ENCODE measurements at places on chromosomes 16 and 17. TPM values are rescaled to one million over a fixed set of nuclear protein-coding genes. Genes with fewer than 3 reads are reported as not detected.

NLRC5 gene
- total RNA-seq, result not detected

FBXO39 gene
- total RNA-seq, result not detected

C16orf46 gene
- 2.5 TPM for total RNA-seq

ACACA gene
- 88.6 TPM for total RNA-seq

PRAC1 gene
- not detected for total RNA-seq

C16orf92 gene
- not detected for total RNA-seq

FBXW10 gene
- 0.15 TPM for total RNA-seq

GRCh38 chr16:49890876-49891275, 35.0 kb upstream of the ZNF423 start:
- no peaks in the 10 kb centered on the region for H3K27me3 ChIP-seq
- peak; percentile 73 for DNase-seq
- no peaks in the 10 kb centered on the region for H3K36me3 ChIP-seq
- no peaks in the 10 kb centered on the region for H3K4me1 ChIP-seq

DNA sequence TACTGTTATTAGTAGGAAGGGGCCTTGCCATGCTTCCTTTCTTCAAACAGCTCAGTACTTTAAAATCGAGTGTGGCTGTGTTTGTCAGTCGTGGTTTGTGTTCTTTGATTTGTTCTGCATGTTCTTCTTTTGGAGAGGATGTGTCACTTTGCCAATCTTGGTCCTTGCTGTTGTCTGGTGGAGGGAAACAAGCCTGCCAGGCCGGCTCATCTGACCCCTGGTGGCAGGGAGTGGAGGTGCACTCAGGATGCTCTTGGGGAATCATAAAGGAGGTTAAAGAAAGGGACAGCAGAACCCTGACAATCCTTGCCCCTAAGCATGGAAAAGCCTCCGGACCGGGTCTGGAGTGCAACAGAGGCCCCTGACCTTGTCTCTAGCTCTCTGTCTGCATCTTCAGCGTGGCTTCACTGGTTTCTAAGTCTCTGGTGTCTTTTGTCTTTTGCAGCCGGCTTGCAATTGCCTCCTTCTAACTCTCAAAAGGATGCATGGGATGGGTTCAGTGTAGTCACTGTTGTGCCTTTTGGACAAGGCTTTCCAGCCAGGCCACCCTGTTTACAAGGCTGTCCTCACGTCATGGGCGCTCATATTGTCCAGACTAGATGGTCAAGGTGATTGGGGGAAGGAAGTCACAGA, 135.8 kb downstream of the WWOX start:
- H3K27me3 ChIP-seq, result no peaks in the 10 kb centered on the region
- H3K4me1 ChIP-seq, result peaks cover 7% of the 10 kb centered on the region
- DNase-seq, result peak; percentile 80
- no peak overlapping the region for H3K4me3 ChIP-seq
- H3K27ac ChIP-seq, result no peak overlapping the region
- no peaks in the 10 kb centered on the region for H3K36me3 ChIP-seq

DNA sequence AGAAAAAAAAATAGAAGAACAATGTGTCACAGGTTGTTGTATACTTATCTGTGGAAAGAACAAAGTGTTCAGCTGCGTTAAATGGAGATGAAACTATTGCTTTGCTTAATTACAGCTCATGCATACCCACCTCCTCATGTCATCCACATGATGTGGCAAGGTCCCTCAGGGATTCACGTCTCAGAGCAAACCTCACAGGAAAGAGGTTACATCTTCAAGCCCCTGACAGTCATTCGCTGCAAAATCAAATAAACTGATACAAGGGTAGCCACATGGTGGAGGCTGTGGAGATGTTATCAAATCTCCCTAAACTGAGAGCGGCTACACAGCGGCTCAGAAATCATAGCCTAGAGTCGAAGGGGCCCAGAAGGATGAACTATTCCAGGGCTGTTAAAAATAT, 21.1 kb downstream of the GINS3 start:
- no peaks in the 10 kb centered on the region for H3K36me3 ChIP-seq
- H3K4me1 ChIP-seq, result peaks cover 18% of the 10 kb centered on the region
- no peak overlapping the region for H3K27ac ChIP-seq
- DNase-seq, result no peak
- H3K4me3 ChIP-seq, result no peak overlapping the region

- H3K36me3 ChIP-seq, result no peaks in the 10 kb centered on the region
- peaks cover 46% of the 10 kb centered on the region for H3K4me1 ChIP-seq
- DNase-seq, result no peak
- H3K27me3 ChIP-seq, result no peaks in the 10 kb centered on the region
- H3K4me3 ChIP-seq, result no peak overlapping the region
- no peak overlapping the region for H3K27ac ChIP-seq
Observed at GRCh38 chr16:3819746-3820724, 60.5 kb downstream of the CREBBP start.

- DNase-seq, result peak; percentile 75
- no peaks in the 10 kb centered on the region for H3K36me3 ChIP-seq
- H3K27me3 ChIP-seq, result peaks cover 24% of the 10 kb centered on the region
- H3K27ac ChIP-seq, result no peak overlapping the region
- no peak overlapping the region for H3K4me3 ChIP-seq
Observed at GRCh38 chr17:42878123-42878880, 22.3 kb upstream of the G6PC1 start.

DNA sequence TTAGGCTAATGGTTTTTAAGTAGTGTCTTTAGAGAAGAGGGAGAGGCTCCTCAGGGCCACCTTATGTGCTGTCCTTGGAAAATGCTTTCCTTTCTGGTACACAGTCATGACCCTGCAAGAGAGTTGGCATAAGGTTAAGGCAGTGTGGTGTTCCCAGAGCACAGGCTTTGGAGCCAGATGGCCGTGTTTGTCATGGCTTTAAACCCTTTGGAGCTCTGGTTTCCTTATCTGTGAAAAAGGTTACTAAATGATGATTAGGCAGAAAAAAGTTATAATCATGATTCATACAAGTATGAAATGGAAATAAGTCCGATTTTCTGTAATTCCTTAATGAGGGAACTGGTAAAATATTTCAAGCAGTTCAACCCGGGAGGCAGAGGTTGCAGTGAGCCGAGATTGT, 13.2 kb downstream of the UTP4 start:
- H3K27me3 ChIP-seq, result no peaks in the 10 kb centered on the region
- H3K36me3 ChIP-seq, result no peaks in the 10 kb centered on the region
- H3K4me3 ChIP-seq, result no peak overlapping the region
- H3K27ac ChIP-seq, result no peak overlapping the region

- H3K27me3 ChIP-seq, result no peaks in the 10 kb centered on the region
- peaks cover 2% of the 10 kb centered on the region for H3K4me1 ChIP-seq
- DNase-seq, result no peak
- no peak overlapping the region for H3K4me3 ChIP-seq
- no peak overlapping the region for H3K27ac ChIP-seq
- no peaks in the 10 kb centered on the region for H3K36me3 ChIP-seq
Observed at GRCh38 chr17:19311421-19312215, 50.9 kb downstream of the B9D1 start.

GRCh38 chr17:76700617-76701470, 9.9 kb downstream of the MXRA7 start:
- H3K4me1 ChIP-seq, result peaks cover 43% of the 10 kb centered on the region
- no peaks in the 10 kb centered on the region for H3K27me3 ChIP-seq
- H3K27ac ChIP-seq, result no peak overlapping the region
- DNase-seq, result peak; percentile 63
- H3K36me3 ChIP-seq, result no peaks in the 10 kb centered on the region

DNA sequence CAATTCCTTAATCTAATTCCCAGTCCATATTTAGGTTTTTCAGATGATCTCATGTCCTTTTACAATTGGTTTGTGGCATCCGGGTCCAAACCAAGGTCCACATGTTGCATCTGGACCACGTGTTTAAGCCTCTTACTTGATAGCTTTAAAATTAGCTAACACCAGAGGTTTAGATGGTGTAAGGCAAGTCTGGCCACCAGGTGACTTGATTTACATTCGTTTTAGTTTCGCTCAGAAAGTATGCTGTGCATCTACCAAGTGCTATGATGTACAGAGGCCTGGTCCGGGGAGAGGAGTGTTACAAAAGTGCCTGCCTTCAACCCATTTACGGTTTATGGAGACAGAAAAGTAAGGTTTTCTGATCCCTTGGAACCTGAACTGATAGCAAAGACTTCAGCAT, 878 bp upstream of the DNAJA2 start:
- peaks cover 8% of the 10 kb centered on the region for H3K36me3 ChIP-seq
- peak; percentile 13 for DNase-seq

- peak overlapping the region; percentile 81 for H3K4me3 ChIP-seq
- H3K36me3 ChIP-seq, result no peaks in the 10 kb centered on the region
- H3K4me1 ChIP-seq, result peaks cover 27% of the 10 kb centered on the region
- H3K27ac ChIP-seq, result no peak overlapping the region
- no peak for DNase-seq
Observed at GRCh38 chr17:78127888-78128550, 536 bp downstream of the TMC6 start.

DNA sequence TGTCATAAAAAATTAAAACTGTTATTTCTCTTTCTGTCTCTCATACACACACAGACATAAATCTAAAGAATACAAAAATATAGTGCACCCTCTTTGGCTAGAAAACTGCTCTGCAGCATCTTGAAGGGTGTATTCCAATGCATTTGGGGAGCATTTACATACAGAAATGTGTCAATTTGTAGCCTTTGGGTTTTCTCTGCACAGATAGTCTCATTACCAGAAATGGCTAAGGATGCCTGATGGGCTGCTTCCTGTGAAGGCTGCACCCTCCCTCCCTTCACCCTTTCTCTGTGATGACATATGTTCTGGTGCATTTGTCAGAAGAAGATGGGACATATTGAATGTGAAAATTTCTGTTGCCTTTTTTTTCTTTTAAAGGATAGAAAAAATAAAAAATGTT, 1239.3 kb downstream of the CDH11 start:
- no peaks in the 10 kb centered on the region for H3K36me3 ChIP-seq
- H3K4me1 ChIP-seq, result peaks cover 2% of the 10 kb centered on the region
- no peak for DNase-seq
- H3K27ac ChIP-seq, result no peak overlapping the region
- no peaks in the 10 kb centered on the region for H3K27me3 ChIP-seq

- H3K36me3 ChIP-seq, result no peaks in the 10 kb centered on the region
- H3K27ac ChIP-seq, result no peak overlapping the region
- H3K27me3 ChIP-seq, result no peaks in the 10 kb centered on the region
- DNase-seq, result peak; percentile 62
Observed at GRCh38 chr17:78324391-78325075, 35.3 kb downstream of the SOCS3 start.

GRCh38 chr17:15123593-15124263, 141.4 kb downstream of the PMP22 start:
- peaks cover 27% of the 10 kb centered on the region for H3K4me1 ChIP-seq
- no peak overlapping the region for H3K4me3 ChIP-seq
- H3K27me3 ChIP-seq, result no peaks in the 10 kb centered on the region
- no peak for DNase-seq
- H3K27ac ChIP-seq, result no peak overlapping the region

DNA sequence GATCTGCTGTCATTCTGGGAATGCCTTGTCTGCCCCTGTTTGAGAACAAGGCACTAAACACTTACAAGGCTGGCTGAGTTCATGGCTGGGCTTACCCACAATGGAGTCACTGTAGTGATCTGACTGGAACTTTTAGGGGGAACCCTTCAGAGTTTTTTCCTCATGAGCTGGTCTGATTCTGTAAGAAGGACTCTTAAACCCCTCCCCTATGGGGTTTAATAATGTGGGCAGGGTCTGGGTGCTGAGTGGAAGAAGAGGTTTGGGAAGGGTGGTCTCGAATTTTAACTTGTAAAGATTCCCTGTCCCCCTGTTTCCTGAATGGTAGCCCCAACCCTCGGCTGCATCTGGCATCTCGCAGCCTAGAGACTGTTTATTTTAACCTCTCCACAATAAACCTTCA, 30.6 kb downstream of the OSBPL7 start:
- H3K27ac ChIP-seq, result no peak overlapping the region
- peaks cover 100% of the 10 kb centered on the region for H3K27me3 ChIP-seq
- no peak overlapping the region for H3K4me3 ChIP-seq
- no peaks in the 10 kb centered on the region for H3K4me1 ChIP-seq
- H3K36me3 ChIP-seq, result no peaks in the 10 kb centered on the region

GRCh38 chr17:42774066-42774745, 957 bp downstream of the VPS25 start:
- no peaks in the 10 kb centered on the region for H3K27me3 ChIP-seq
- H3K27ac ChIP-seq, result no peak overlapping the region
- no peaks in the 10 kb centered on the region for H3K36me3 ChIP-seq
- no peaks in the 10 kb centered on the region for H3K4me1 ChIP-seq
- H3K4me3 ChIP-seq, result peak overlapping the region; percentile 71

DNA sequence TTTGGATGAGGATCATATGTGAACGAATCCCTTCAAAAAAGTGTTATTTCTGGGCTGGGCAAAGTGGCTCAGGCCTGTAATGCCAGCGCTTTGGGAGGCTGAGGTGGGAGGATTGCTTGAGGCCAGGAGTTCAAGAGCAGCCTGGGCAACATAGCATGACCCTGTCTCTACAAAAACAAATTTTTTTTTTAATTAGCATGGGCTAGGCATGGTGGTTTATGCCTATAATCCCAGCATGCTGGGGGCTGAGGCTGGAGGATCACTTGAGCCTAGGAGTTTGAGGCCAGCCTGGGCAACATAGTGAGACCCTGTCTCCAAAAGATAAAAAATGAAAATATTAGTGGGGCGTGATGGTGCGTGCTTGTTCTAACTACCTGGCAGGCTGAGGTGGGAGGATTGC, 4.6 kb downstream of the TAOK1 start:
- H3K27ac ChIP-seq, result no peak overlapping the region
- H3K36me3 ChIP-seq, result no peaks in the 10 kb centered on the region
- DNase-seq, result no peak
- no peak overlapping the region for H3K4me3 ChIP-seq

GRCh38 chr16:84000989-84001642, 33.1 kb downstream of the NECAB2 start:
- no peak overlapping the region for H3K4me3 ChIP-seq
- H3K27me3 ChIP-seq, result no peaks in the 10 kb centered on the region
- peaks cover 11% of the 10 kb centered on the region for H3K4me1 ChIP-seq

DNA sequence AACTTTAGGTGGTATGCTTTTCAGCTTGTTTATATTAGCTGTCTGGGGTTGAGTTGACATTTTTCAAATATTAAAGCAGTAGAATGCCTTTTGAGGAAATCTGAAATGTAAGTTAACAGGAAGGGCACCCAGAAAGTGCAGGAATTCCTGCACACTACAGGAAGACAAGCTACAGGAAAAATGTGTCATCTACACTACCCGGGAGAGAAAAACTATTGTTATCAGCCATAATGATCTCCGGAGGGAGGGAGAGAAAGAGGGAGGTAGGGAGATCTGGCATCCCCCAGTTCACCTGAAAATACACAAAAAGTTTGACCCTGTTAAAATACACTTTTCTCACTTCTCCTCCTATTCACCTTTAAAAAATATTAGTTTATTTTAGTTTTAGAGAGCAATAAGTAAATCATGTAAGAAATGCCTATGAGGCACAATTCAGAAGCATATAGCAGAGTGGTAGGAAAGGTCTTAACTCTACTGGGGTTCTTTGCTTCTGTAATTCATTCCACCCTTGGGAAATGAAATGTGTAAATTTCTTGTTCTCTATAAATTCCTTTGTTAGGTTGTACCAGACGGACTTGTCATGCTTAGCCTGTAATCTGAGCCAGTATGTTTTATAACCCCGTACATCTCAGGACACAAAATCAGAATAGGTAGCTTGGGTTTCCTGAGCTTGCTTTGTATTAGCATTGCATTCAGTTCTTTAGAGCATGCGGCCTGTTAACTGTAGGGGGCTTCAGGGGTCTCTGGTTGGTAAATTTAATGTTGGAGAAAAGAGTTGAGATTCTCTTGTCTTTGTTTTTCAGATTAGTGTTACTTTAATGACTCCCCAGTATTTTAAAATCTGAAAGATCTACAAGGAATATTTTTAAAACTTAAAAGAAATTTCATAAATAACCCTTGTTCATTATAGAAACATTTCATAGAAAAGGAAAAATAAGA, 3.3 kb downstream of the MAP2K6 start:
- no peaks in the 10 kb centered on the region for H3K36me3 ChIP-seq
- no peaks in the 10 kb centered on the region for H3K27me3 ChIP-seq
- H3K4me1 ChIP-seq, result peaks cover 43% of the 10 kb centered on the region
- H3K4me3 ChIP-seq, result peak overlapping the region; percentile 78

GRCh38 chr16:48282636-48283263, 35.4 kb upstream of the ABCC11 start:
- no peaks in the 10 kb centered on the region for H3K4me1 ChIP-seq
- peaks cover 4% of the 10 kb centered on the region for H3K36me3 ChIP-seq
- no peak overlapping the region for H3K27ac ChIP-seq
- H3K4me3 ChIP-seq, result no peak overlapping the region
- DNase-seq, result no peak
